CD4-positive, CD25-positive, alpha-beta regulatory T cell (primary cell): ENCODE measurements at places on chromosomes 12 and 14. TPM values are rescaled to one million over a fixed set of nuclear protein-coding genes. Genes with fewer than 3 reads are reported as not detected.

The ARHGAP9 gene
- total RNA-seq = 403 TPM

The CISTR gene
- not detected for total RNA-seq

The PAPLN gene
- total RNA-seq = not detected

The TEX52 gene
- total RNA-seq = not detected

The NR2C1 gene
- 58.3 TPM for total RNA-seq

The SMIM41 gene
- total RNA-seq = 0.54 TPM

The CDK4 gene
- total RNA-seq = 17.5 TPM

The ACSM4 gene
- not detected for total RNA-seq

The CAPZA3 gene
- not detected for total RNA-seq
